ENCODE measurements at places on chromosomes 7 and 10. TPM values are rescaled to one million over a fixed set of nuclear protein-coding genes. Genes with fewer than 3 reads are reported as not detected.

The AKR1D1 gene
- polyA plus RNA-seq, result not detected

The CAPZA2 gene
- 179 TPM for polyA plus RNA-seq

DNA sequence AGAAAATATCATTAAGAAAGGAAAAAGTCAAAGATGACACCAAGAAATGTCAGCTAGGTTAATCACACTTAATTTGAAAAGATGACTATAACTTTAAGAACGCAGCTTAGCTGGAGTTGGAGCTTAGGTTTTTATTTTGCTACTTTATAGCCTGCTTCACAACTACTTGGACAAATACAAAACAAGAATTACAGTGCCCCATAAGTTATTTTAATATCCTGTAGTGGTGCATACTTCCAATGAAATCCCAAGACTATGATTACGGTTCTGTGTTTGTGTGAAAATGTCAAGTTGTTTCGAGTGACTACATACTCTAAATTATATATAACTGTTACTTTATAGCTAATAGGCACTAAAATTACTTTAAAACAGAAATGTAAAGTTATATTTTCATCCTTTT is 244.6 kb upstream of the MGMT start:
- peak; percentile 48 for DNase-seq

- DNase-seq, result no peak
Measured at GRCh38 chr7:32639122-32639521, 143.8 kb downstream of the AVL9 start.

DNA sequence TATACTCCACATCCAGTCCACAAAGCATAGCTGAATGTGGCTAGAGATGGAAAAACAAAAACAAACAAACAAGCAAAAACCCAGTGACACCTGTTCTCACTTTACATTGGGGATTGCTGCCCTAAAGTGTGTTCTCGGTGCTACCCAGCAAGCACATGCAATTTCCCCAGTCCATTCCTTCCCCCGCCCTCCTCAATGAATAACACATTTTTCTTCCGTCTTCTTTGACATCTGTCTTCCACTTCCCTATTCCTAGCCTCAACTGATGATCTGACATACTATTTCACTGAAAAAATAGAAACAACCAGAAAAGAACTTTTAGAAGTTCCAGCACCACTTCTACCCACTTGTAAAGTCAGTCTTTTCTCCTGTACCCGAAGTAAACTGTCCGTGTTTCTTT is 147.1 kb downstream of the MALRD1 start:
- no peak for DNase-seq

DNA sequence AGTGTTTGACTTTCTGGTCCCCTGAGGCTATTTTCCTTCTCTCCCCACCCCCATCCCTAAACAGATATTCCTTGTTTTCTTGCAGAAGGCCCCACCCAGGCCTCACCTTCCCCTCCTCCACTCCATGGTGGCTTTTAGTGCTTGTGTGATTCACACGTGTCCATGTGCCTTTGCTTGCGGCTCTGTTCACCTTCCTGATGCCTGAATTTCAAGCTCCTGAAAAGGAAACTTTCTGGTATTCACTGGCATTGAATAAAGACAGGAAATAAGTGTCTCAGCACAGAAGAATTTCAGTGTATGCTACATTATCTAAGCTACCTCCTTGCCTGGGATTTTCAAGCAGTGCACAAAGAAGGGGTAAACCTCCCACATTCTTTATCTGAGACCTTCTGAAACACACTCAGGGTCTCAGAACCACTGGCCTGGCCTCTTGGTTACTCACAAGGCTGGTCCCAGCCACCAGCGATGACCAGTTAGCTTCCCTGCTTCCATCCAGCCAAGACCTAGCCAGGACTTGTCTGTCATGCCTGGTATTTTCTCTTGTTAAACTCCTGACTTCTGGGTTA is 17.2 kb upstream of the UBE2H start:
- no peak for DNase-seq

- DNase-seq, result no peak
Measured at GRCh38 chr10:31073996-31074721, 42.5 kb upstream of the ZNF438 start.

DNA sequence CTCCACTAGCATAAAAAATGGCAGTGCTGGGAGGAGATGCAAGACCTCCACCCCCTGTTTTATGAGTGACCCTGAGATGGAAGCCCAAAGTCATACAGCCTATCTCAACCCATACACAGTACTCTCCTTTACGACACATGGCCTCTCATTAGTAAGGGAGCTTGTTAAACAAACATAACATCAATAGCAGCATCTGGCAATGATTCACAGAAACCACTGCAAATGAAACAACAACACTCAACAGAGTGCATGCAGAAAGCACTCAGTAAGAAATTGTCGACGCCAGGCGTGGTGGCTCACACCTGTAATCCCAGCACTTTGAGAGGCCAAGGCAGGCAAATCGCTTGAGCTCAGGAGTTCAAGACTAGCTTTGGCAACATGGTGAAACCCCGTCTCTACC is 27.5 kb upstream of the FIGNL1 start:
- no peak for DNase-seq

DNA sequence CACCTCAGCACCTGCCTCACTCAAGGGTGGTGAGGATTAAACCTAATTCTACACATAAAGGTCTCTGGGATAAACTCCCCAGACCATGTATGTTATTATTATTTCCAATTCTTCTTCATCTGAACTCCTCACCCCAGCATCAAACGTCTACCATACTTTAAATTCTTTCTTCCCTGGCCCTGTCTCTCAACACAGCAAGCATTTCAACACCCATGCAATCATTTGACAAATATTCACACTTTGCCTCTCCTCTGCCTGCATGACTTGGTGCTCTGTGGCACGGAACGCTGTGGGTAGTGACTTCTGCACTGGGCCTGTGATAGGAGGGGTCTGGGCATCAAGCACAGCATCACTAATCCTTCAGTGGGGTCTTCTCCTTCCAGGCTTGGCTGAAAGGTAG is 490.8 kb downstream of the TNS3 start:
- no peak for DNase-seq

- no peak for DNase-seq
Measured at GRCh38 chr7:42143711-42144600, 93.1 kb downstream of the GLI3 start.

- DNase-seq, result no peak
Measured at GRCh38 chr10:79361726-79362397, 14.6 kb downstream of the PPIF start.

DNA sequence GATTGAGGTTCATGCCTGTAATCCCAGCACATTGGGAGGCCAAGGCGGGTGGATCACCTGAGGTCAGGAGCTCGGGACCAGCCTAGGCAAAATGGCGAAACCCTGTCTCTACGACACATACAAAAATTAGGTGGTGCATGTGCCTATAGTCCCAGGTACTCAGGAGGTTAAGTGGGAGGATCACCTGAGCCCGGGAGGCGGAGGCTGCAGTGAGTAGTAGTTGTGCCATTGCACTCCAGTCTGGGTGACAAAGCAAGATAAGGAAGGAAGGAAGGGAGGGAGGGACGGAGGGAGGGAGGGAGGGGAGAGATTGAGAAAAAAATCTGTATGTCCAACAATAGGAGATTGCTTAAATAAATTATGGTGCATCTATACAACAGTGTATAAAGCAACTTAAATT is 13.2 kb downstream of the TLL2 start:
- DNase-seq, result no peak

GRCh38 chr7:103446049-103446520 is at the start of gene SLC26A5:
SLC26A5 (minus strand) TSS chr7:103446207; CDS start chr7:103421514, 24,693 bp downstream.
- DNase-seq, result no peak

- DNase-seq, result no peak
Measured at GRCh38 chr10:98611436-98611835, 164.7 kb upstream of the HPS1 start.

All from renal pelvis (tissue), 12 donors.